ENCODE measurements at places on chromosomes 12 and 14. TPM values are rescaled to one million over a fixed set of nuclear protein-coding genes. Genes with fewer than 3 reads are reported as not detected.
A peak's percentile ranks its signal among the peaks of the same experiment; 100 is the strongest.

Gene DNAI7
- polyA plus RNA-seq, result 0.15 TPM

Gene C3AR1
- 4.4 TPM for polyA plus RNA-seq

DNA sequence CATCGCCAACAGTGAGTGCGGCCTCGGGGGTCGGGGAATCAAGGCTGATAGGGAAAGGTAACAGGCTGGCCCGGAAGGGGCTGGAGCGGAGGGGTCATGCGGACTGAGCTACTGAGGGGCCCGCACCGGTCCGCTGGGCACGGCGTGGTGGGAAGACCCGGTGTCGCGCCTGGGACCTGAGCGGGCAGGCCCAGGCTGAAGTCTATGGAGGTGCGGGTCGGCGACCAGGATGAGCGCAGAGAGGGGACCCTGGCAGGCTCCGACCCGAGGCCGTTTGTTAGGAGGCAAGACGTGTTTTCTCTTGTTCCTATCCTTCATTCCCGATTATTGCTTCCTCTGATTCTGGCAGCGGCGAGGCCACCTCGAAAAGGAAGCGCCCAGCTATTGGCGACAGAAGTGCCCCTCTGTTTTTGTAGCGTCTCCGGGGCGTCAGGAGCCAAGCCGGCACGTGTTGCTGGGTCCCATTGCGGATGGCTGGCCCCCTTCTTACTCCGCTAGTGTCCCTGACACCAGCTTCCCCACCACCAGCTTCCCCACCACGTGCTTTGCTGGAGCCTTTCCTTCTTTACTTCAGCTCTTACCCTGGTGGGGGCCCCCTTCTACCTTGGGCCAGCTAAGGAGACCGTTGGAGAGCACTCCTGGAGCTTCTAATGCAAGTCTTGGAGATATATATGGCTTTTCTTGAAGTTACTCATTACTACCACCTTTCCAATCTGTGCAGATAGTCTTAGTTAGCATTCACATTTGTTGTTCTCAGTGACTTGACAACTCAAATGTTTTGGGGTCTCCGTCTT lies 653 bp downstream of the PA2G4 start:
- peaks cover 3% of the 10 kb centered on the region for H3K36me3 ChIP-seq
- H3K27ac ChIP-seq, result peak overlapping the region; percentile 85
- peaks cover 29% of the 10 kb centered on the region for H3K4me1 ChIP-seq
- H3K4me3 ChIP-seq, result peak overlapping the region; percentile 94
- no peak for DNase-seq

GRCh38 chr12:25276199-25276937 lies 25.6 kb upstream of the KRAS start:
- H3K27ac ChIP-seq, result no peak overlapping the region
- H3K4me1 ChIP-seq, result peaks cover 5% of the 10 kb centered on the region
- H3K27me3 ChIP-seq, result no peaks in the 10 kb centered on the region
- H3K4me3 ChIP-seq, result no peak overlapping the region
- no peaks in the 10 kb centered on the region for H3K36me3 ChIP-seq

- H3K27ac ChIP-seq, result no peak overlapping the region
- no peaks in the 10 kb centered on the region for H3K36me3 ChIP-seq
- no peaks in the 10 kb centered on the region for H3K4me1 ChIP-seq
- no peaks in the 10 kb centered on the region for H3K27me3 ChIP-seq
Measured at GRCh38 chr12:29807129-29807528, 23.4 kb upstream of the TMTC1 start.

Gene CISTR
- polyA plus RNA-seq, result 0.16 TPM

GRCh38 chr12:52573743-52574142 lies at the start of gene KRT74:
KRT74 (minus strand) TSS chr12:52573843; CDS start chr12:52573777, 66 bp downstream.
- no peaks in the 10 kb centered on the region for H3K4me1 ChIP-seq
- no peaks in the 10 kb centered on the region for H3K27me3 ChIP-seq
- H3K36me3 ChIP-seq, result no peaks in the 10 kb centered on the region
- H3K27ac ChIP-seq, result no peak within 1 kb of the TSS
- DNase-seq, result no peak

GRCh38 chr12:2183556-2184541 lies 131.1 kb downstream of the CACNA1C start:
- DNase-seq, result no peak
- H3K27me3 ChIP-seq, result no peaks in the 10 kb centered on the region
- peaks cover 40% of the 10 kb centered on the region for H3K4me1 ChIP-seq
- H3K27ac ChIP-seq, result peak overlapping the region; percentile 57
- no peak overlapping the region for H3K4me3 ChIP-seq
- no peaks in the 10 kb centered on the region for H3K36me3 ChIP-seq

GRCh38 chr14:87141801-87142200 lies 851.2 kb downstream of the GALC start:
- no peak for DNase-seq
- no peaks in the 10 kb centered on the region for H3K36me3 ChIP-seq
- no peak overlapping the region for H3K4me3 ChIP-seq

GRCh38 chr12:132105467-132105866 lies 38.7 kb downstream of the DDX51 start:
- no peaks in the 10 kb centered on the region for H3K36me3 ChIP-seq
- H3K27ac ChIP-seq, result no peak overlapping the region
- H3K4me3 ChIP-seq, result no peak overlapping the region
- DNase-seq, result no peak

- H3K4me3 ChIP-seq, result no peak overlapping the region
- H3K4me1 ChIP-seq, result no peaks in the 10 kb centered on the region
- H3K27me3 ChIP-seq, result no peaks in the 10 kb centered on the region
- DNase-seq, result no peak
- no peak overlapping the region for H3K27ac ChIP-seq
Measured at GRCh38 chr14:91012045-91012444, 48.4 kb downstream of the RPS6KA5 start.

Gene AMIGO2
- polyA plus RNA-seq, result 3.1 TPM

DNA sequence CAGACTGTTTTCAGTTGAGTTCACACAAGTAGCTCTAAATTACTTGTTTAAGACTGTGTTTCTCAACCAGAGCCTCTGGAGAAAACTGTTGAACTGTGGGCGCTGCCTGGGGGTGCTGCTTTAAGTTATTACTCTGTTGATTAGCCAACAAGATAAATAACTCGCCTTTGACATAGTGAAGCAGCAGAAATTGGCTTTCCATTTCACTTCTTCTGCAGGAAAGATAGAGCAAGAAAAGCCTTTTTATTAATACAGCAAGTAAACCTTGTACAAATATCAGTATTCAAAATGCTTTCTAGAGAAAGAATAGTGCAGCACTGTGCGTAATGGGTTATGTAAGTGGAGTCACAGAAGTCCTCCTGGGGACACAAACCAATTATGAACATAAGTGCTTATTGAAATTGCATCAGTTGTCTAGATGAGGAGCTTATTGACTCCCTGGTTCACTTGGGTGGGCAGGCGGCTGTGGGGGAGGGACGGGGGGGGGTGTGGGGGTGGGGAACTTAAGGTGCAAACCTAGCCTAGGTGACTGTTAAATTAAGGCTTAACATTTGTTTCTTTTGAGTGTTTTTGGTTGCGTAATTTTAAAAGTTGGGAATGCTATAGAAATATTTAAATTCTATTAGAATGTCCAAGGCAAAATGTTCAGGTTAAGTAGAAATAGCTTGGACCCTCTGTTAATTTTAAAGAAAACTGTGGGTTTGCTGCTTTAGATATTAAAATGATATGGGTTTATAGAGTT lies 6.3 kb downstream of the FRS2 start:
- no peak overlapping the region for H3K4me3 ChIP-seq
- H3K36me3 ChIP-seq, result no peaks in the 10 kb centered on the region
- H3K27ac ChIP-seq, result peak overlapping the region; percentile 69
- DNase-seq, result no peak
- no peaks in the 10 kb centered on the region for H3K27me3 ChIP-seq

Gene ARHGEF25
- 49.2 TPM for polyA plus RNA-seq

- H3K27me3 ChIP-seq, result no peaks in the 10 kb centered on the region
- H3K36me3 ChIP-seq, result no peaks in the 10 kb centered on the region
- DNase-seq, result no peak
- no peak overlapping the region for H3K4me3 ChIP-seq
- no peaks in the 10 kb centered on the region for H3K4me1 ChIP-seq
- H3K27ac ChIP-seq, result no peak overlapping the region
Measured at GRCh38 chr12:88339966-88340365, 197.9 kb downstream of the TMTC3 start.

GRCh38 chr12:41108032-41108431 lies 80.1 kb upstream of the PDZRN4 start:
- no peaks in the 10 kb centered on the region for H3K27me3 ChIP-seq
- no peak overlapping the region for H3K27ac ChIP-seq
- no peaks in the 10 kb centered on the region for H3K36me3 ChIP-seq
- no peak for DNase-seq

DNA sequence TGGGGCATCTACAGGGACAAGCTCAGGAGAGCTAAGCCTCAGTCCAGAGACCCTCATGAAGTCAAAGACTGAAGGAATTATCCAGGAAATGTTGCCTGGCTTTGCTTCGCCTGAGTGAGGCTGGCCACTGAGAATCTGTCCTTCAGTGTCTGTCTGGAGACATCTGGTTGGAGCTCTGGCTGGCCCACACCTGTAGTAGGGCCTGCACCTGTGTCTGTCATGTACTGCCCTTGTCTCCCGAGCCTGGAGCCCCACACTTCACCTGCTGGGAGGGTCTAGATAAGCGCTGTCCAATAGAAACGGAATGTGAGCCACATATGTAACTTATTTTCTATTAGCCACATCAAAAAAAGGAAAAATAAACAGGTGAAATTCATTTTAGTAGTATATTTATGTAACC lies 9.9 kb upstream of the HDAC7 start:
- peak overlapping the region; percentile 95 for H3K27ac ChIP-seq
- no peaks in the 10 kb centered on the region for H3K27me3 ChIP-seq
- H3K36me3 ChIP-seq, result no peaks in the 10 kb centered on the region
- H3K4me1 ChIP-seq, result peaks cover 66% of the 10 kb centered on the region

GRCh38 chr12:107618106-107618505 lies 67.5 kb upstream of the PWP1 start:
- no peak for DNase-seq
- no peaks in the 10 kb centered on the region for H3K36me3 ChIP-seq
- no peaks in the 10 kb centered on the region for H3K27me3 ChIP-seq

DNA sequence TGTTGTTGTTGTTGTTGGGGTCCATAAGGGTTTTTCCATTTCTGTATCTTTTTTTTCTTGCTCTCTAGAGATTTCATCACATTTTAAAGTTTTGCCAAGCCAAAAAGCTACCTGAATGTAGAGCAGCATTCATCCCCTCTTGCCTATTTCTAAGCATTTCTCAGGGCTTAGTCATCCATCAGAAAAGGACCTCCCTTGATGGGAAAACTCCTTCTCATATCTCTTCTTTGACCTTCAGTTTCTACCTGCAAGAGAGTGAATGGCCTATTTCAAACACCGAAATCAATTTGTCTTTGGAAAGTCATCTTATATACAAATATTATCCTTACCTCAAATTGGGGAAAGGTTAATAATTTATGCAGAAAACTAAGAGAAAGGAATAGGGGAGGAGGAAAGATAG lies 4.5 kb downstream of the MYBPC1 start:
- DNase-seq, result no peak
- H3K36me3 ChIP-seq, result no peaks in the 10 kb centered on the region
- H3K27ac ChIP-seq, result no peak overlapping the region
- H3K4me1 ChIP-seq, result no peaks in the 10 kb centered on the region
- H3K27me3 ChIP-seq, result peaks cover 5% of the 10 kb centered on the region
- H3K4me3 ChIP-seq, result no peak overlapping the region

- no peaks in the 10 kb centered on the region for H3K4me1 ChIP-seq
- H3K36me3 ChIP-seq, result no peaks in the 10 kb centered on the region
- DNase-seq, result no peak
- H3K27me3 ChIP-seq, result no peaks in the 10 kb centered on the region
- no peak overlapping the region for H3K4me3 ChIP-seq
Measured at GRCh38 chr12:100110276-100110675, 32.4 kb downstream of the BLTP3B start.

- no peak overlapping the region for H3K27ac ChIP-seq
- H3K36me3 ChIP-seq, result no peaks in the 10 kb centered on the region
- H3K27me3 ChIP-seq, result no peaks in the 10 kb centered on the region
- no peak overlapping the region for H3K4me3 ChIP-seq
- DNase-seq, result no peak
Measured at GRCh38 chr14:72686832-72687231, 207.1 kb downstream of the DPF3 start.

Gene BHLHE41
- 5.7 TPM for polyA plus RNA-seq

Gene OVCH1
- 0.12 TPM for polyA plus RNA-seq

- H3K4me3 ChIP-seq, result peak overlapping the region; percentile 83
- H3K27ac ChIP-seq, result peak overlapping the region; percentile 98
- H3K4me1 ChIP-seq, result peaks cover 55% of the 10 kb centered on the region
- no peaks in the 10 kb centered on the region for H3K27me3 ChIP-seq
- no peak for DNase-seq
Measured at GRCh38 chr12:57846285-57846576, 298 bp downstream of the CTDSP2 start.

DNA sequence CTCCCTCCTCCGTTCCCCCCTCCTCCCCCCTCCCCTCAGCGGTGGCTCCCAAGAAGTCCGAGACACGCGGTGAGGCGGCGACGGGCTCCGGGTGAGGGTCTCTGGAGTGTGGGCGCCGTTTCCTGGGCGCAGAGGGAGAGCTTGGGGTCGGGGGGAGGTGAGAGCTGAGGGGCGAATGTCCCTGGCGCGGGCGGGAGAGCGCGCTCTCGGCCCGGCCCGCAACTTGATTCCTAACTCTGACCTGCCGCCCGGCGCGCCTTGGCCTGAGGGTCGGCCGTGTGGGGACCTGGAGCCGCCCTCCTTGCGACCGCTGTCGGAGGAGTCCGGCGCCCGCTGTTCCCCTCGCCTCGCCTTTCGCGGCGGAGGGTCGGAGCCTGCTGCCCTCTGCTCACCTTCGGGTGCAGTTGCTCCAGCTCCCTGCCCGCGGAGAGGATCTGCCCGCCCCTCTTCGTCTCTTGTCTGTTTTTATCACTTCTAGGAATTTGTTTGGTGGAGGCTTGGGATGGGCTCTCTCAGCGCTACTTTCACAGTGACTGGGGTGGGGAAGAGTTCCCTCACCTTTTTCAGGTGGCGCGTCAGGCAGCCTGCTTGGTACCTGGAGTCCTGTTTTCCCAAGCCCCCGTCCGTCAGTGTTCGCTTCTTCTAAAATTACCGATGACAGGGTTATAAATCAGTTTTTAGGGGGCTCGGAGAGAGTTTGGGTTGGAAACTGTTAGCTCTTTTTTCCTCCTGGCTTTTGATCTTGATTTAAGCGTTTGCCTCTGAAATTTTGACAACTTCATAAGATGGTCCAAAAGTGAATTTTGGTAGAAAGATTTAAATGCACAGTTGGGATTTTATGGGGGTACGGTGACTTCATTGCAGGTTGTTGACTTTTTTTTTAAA lies 495 bp downstream of the ADIPOR2 start:
- DNase-seq, result peak; percentile 52
- H3K4me3 ChIP-seq, result peak overlapping the region; percentile 83
- no peaks in the 10 kb centered on the region for H3K4me1 ChIP-seq
- no peaks in the 10 kb centered on the region for H3K36me3 ChIP-seq
- H3K27ac ChIP-seq, result peak overlapping the region; percentile 94

DNA sequence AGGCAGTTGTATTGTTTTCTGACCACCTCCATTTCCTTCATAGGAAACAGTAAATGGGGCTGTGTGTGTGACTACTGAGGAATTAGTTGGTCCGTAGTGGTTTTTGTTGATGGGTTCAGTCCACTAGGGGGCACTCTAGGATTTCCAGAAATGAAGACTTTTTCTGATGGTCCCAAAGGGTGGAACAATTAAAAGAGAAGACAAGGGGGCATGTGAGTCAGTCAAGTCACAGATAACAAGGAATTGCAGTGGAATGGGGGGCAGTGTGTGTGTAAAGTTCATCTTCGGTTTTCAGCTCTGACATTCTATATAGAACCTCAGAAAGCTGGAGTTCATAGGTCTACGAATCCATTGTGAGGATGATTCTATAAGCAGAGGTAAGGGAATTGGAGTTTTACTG lies 186.6 kb upstream of the OR4E1 start:
- no peak for DNase-seq
- no peaks in the 10 kb centered on the region for H3K27me3 ChIP-seq
- no peak overlapping the region for H3K27ac ChIP-seq
- no peaks in the 10 kb centered on the region for H3K36me3 ChIP-seq

Gene SLC38A1
- polyA plus RNA-seq, result 32.0 TPM

All from heart right ventricle (tissue), 16 donors.